ENCODE measurements at places on chromosomes 7 and 10.

GRCh38 chr10:9510626-9511025, 1456.1 kb downstream of the GATA3 start:
- no peak for DNase-seq

GRCh38 chr10:22133749-22134624, 83.8 kb downstream of the EBLN1 start:
- DNase-seq: no peak

- DNase-seq: no peak
Measured at GRCh38 chr10:92538231-92538958, 35.5 kb downstream of the IDE start.

GRCh38 chr7:115135769-115136410, 214.0 kb downstream of the MDFIC start:
- no peak for DNase-seq

DNA sequence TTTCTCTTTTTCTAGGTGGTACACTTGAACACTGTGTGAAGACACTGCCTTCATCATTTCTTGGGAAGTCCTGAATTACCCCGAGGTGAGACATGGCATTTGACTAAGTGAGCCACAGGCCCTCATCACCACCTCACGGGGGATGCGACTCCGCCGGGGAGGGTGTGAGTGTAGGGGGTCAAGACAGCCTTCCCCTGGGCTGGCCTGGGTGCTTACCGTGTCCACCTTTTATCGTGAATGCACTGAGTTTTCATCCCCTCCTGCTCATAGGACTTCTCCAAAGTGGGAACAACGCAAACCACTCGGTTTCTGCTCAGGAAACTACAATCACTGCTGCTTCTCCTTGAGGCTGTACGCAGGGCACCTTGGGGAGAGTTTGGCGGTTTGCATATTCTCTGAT, 176.9 kb downstream of the SH2D4B start:
- no peak for DNase-seq

DNA sequence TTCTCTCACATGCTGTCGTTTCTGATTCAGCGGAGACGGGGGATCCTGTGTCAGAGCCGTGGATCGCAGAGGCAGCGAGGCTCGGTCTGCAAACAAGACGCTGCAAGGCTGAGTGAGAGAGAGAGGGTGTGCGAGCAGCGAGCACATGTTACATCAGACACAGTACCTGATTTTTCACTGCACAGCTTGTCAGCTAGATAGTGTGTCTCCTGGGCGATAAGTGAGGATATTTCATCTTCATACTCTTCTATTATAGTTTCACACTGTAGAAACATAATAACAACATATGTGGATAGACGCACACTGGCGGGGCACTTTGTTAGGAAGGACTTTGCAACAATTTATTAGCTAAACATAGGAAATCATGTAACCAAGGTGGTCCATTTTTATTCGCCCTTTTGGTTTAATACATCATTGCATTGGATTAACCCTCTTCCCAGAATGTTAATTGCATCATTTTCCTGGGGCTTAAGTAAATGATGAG, 39.5 kb downstream of the CNPY1 start:
- DNase-seq: no peak

- DNase-seq: no peak
Measured at GRCh38 chr10:119129721-119130120, 25.8 kb downstream of the DENND10 start.

GRCh38 chr7:20030915-20031362, 186.2 kb downstream of the MACC1 start:
- DNase-seq: no peak

DNA sequence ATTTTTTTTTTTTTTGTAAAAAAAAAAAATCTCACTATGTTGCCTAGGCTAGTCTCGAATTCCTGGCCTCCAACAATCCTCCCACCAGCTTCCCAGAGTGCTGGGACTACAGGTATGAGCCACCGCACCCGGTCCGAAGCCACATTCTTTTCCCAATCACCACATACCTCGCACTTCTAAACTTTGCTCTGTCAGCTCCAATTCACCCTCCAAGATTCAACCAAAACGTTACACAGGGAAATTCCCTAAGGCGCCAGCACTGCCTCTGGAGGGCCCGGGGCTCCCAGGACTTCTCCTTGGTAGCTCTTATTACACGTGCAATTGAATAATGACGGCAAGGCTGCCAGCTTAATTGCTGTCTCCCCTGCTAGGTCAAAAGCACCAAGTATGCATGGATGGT, 10.3 kb upstream of the DNAAF5 start:
- DNase-seq: no peak

- no peak for DNase-seq
Measured at GRCh38 chr7:22123139-22123538, 177.4 kb upstream of the CDCA7L start.

GRCh38 chr10:121662945-121663917, 65.0 kb upstream of the FGFR2 start:
- DNase-seq: no peak

- no peak for DNase-seq
Measured at GRCh38 chr7:88628363-88629085, 131.0 kb upstream of the ZNF804B start.

- DNase-seq: no peak
Measured at GRCh38 chr7:5553298-5553877, 129.8 kb upstream of the TNRC18 start.

GRCh38 chr10:112713411-112713810, 236.6 kb upstream of the TCF7L2 start:
- no peak for DNase-seq

- DNase-seq: no peak
Measured at GRCh38 chr10:61752111-61753011, 89.6 kb downstream of the CABCOCO1 start.
